ENCODE measurements at places on chromosomes 16 and 17. TPM values are rescaled to one million over a fixed set of nuclear protein-coding genes. Genes with fewer than 3 reads are reported as not detected.

- DNase-seq: peak; percentile 46
- no peak overlapping the region for H3K27ac ChIP-seq
- peaks cover 10% of the 10 kb centered on the region for H3K27me3 ChIP-seq
- peaks cover 27% of the 10 kb centered on the region for H3K4me1 ChIP-seq
- no peaks in the 10 kb centered on the region for H3K36me3 ChIP-seq
Observed at GRCh38 chr16:58026139-58026704, 668 bp downstream of the MMP15 start.

The CRYBA1 gene
- total RNA-seq: not detected

The HS3ST3B1 gene
- 14.1 TPM for total RNA-seq

The KRT39 gene
- not detected for total RNA-seq

DNA sequence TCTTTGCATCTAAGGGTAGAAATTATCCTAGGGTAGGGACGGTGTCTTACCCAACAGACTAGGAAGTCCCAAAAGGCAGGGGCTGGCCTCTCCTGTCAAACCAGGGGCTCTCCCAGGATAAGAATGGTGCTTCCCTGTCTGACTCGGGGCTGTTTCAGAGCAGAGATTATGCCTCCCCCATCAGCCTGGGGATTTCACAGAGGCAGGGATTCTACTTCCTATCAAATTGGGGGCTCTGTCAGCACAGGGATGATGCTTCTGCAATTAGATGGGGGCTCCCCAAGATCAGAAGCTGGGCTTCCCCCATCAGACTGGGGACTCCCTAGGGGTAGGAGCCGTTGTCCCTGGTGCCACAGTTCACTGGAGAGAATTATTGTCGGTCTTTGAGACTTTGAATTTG lies 2.3 kb downstream of the NXPH3 start:
- no peak overlapping the region for H3K27ac ChIP-seq
- peaks cover 32% of the 10 kb centered on the region for H3K27me3 ChIP-seq
- no peak for DNase-seq
- no peaks in the 10 kb centered on the region for H3K36me3 ChIP-seq
- H3K4me1 ChIP-seq: peaks cover 12% of the 10 kb centered on the region

- peaks cover 22% of the 10 kb centered on the region for H3K27me3 ChIP-seq
- no peak overlapping the region for H3K27ac ChIP-seq
- peak overlapping the region; percentile 57 for H3K4me3 ChIP-seq
- H3K4me1 ChIP-seq: peaks cover 29% of the 10 kb centered on the region
- peak; percentile 43 for DNase-seq
- no peaks in the 10 kb centered on the region for H3K36me3 ChIP-seq
Observed at GRCh38 chr17:60135151-60135950, 14.4 kb upstream of the CA4 start.

The MPV17L gene
- total RNA-seq: 0.12 TPM

- H3K36me3 ChIP-seq: no peaks in the 10 kb centered on the region
- H3K4me1 ChIP-seq: peaks cover 20% of the 10 kb centered on the region
- no peaks in the 10 kb centered on the region for H3K27me3 ChIP-seq
- H3K27ac ChIP-seq: no peak overlapping the region
- no peak for DNase-seq
Observed at GRCh38 chr17:57481910-57482391, 225.6 kb downstream of the MSI2 start.

The SHCBP1 gene
- total RNA-seq: 2.2 TPM

DNA sequence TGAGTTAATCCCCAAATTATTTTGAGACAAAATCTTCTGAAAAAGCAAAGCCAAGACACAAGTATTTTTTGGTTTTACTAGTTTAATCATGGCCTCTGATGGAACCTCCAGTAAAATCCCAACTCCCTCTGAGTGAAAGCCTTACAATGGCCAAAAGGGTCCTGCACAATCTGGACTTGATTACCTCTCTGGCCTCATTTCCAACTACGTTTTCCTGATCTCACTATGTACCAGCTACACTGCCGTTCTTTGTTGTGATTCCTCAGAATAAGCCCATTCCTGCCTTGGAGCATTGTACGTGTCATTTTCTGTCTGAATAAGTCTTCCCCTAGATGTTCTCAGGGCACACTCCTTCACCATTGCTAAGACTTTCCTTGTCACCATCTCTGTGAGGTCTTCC lies 37.3 kb downstream of the SPOP start:
- no peak overlapping the region for H3K4me3 ChIP-seq
- H3K36me3 ChIP-seq: no peaks in the 10 kb centered on the region
- no peak for DNase-seq
- no peaks in the 10 kb centered on the region for H3K4me1 ChIP-seq
- H3K27me3 ChIP-seq: no peaks in the 10 kb centered on the region

- no peaks in the 10 kb centered on the region for H3K36me3 ChIP-seq
- DNase-seq: no peak
- H3K4me1 ChIP-seq: peaks cover 23% of the 10 kb centered on the region
- no peak overlapping the region for H3K4me3 ChIP-seq
- peaks cover 26% of the 10 kb centered on the region for H3K27me3 ChIP-seq
Observed at GRCh38 chr17:38743556-38744171, 4.5 kb downstream of the PCGF2 start.

DNA sequence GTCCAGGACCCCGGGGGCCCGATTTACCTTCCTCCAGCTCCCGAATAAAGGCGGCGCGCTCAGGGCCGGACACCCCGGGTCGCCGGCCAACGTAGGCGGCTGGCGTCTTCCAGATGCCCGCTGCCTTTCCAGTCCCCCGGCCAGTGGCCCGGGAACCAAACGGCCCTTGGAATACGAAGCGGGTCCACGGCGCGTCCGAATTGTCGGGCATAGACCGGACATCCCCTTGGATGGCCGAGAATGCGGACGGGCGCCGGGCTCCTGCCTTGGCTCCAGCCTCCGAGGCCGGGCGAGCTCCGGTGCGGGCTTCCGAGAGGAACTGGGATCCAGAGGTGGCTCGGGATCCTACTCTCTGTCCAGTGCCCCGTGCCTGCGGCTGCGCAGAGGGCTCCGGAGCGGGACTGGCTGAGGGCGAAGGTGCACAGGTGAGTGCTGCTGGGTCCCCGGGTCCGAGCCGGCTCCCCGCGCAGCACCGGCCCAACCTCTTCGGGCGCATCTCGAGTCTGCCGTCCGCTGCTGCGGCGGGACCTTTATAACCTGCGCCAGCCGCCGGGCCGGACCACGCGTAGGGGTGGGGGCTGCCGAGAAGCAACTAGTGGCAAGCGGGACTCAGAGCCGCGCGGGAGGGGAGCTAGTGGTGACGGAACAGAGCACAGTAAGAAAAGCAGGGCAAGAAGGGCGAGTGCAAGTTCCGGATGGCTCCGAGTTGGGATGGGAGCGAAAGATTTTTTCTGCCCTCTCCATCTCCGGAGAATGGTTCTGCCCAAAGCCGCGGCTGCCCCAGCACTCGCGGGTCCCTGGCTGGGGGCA lies at the start of gene HAP1:
HAP1 (minus strand) TSS at position 505 of the 810 bp plus-strand sequence; CDS start at position 496, 9 bp downstream.
- H3K4me3 ChIP-seq: no peak within 1 kb of the TSS
- peaks cover 16% of the 10 kb centered on the region for H3K4me1 ChIP-seq
- peaks cover 27% of the 10 kb centered on the region for H3K27me3 ChIP-seq
- H3K27ac ChIP-seq: no peak within 1 kb of the TSS

GRCh38 chr16:71230122-71230845 lies at the start of gene HYDIN:
HYDIN (minus strand) TSS chr16:71230722; CDS start chr16:71186895, 43,827 bp downstream.
- H3K36me3 ChIP-seq: no peaks in the 10 kb centered on the region
- peak; percentile 32 for DNase-seq
- peaks cover 8% of the 10 kb centered on the region for H3K4me1 ChIP-seq
- H3K27me3 ChIP-seq: peaks cover 24% of the 10 kb centered on the region

DNA sequence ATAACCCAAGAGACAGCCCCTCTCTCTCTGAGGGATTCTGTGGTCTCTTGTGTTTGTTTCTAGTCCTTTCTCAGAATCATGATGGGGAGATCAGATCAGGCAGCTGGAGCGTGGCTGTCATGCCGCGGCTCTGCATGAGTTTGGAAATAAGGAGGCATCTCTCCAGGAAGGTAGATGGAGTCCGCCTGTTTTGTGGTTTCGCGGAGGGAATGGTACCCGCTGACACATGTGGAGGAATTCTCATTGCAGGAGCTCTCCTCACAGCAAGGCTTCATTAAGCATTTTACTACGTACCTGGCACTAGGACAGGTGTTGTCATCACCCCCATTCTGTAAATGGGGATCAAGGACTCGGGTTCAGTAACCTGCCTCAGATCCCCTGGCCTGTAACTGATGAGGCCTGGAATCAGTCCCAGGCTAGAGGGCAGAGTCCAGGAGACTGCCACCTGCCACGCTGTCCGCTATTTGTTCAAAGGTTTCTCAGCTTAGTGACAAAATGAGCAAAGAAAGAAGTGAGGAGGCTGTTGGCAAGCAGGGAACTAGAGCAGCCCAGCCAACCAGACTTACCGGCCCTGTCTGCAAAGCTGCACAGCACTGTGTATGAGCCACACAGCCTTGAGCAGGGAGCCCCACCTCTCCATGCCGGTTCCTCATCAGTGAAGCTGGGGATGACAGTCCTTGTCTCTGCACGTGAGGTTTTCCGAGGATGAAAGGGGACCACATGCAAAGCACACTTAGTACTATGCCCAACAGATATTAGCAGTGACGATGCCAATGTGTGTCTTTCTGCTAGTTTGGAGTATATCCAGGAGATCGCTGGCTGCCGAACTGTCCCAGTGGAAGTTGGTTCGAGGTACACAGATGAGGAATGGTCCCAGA lies 11.0 kb downstream of the KDM8 start:
- no peak overlapping the region for H3K27ac ChIP-seq
- H3K4me3 ChIP-seq: no peak overlapping the region
- H3K27me3 ChIP-seq: no peaks in the 10 kb centered on the region

DNA sequence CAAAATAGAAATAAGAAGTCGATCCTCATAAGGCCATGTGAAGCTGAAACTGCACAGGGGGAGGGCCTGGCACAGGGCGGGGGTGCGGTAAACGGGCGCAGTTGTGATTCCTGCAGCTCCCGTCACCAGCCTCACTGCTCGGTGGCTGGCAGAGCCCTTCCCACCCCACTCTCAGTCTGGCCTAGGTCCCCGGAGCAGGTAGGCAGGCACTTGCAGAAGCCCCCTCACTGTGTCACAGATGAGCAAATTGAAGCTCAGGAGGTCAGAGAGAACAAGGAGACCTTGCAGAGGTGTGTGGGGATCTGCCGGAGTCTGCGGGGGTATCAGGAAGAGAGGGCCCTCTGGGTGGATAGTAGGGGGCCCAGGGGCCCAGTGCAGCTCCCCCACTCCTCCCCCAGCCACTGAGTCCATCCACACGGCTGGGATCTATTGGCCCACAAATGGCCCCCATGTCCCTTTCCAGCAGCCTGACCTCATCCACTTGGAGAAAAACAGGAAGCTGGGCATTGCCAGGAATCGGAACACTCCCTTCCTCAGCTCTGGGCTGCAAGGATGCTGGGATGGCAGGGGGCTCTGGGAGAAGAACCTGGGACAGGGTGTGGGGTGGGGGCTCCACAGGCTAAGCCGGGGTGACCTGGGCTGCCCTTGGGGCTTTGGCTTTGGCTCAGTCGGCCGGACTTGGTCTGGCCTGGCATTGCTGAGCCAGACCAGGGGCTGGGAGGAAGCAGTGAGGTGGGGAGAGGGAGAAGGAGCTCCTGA lies 21.4 kb upstream of the MAP3K14 start:
- H3K27me3 ChIP-seq: no peaks in the 10 kb centered on the region
- no peak overlapping the region for H3K4me3 ChIP-seq
- DNase-seq: no peak
- no peaks in the 10 kb centered on the region for H3K36me3 ChIP-seq
- H3K4me1 ChIP-seq: peaks cover 8% of the 10 kb centered on the region

- DNase-seq: no peak
- H3K36me3 ChIP-seq: no peaks in the 10 kb centered on the region
- no peak overlapping the region for H3K27ac ChIP-seq
- no peaks in the 10 kb centered on the region for H3K27me3 ChIP-seq
- H3K4me1 ChIP-seq: no peaks in the 10 kb centered on the region
- H3K4me3 ChIP-seq: no peak overlapping the region
Observed at GRCh38 chr17:45756266-45756991, 27.7 kb upstream of the CRHR1 start.

DNA sequence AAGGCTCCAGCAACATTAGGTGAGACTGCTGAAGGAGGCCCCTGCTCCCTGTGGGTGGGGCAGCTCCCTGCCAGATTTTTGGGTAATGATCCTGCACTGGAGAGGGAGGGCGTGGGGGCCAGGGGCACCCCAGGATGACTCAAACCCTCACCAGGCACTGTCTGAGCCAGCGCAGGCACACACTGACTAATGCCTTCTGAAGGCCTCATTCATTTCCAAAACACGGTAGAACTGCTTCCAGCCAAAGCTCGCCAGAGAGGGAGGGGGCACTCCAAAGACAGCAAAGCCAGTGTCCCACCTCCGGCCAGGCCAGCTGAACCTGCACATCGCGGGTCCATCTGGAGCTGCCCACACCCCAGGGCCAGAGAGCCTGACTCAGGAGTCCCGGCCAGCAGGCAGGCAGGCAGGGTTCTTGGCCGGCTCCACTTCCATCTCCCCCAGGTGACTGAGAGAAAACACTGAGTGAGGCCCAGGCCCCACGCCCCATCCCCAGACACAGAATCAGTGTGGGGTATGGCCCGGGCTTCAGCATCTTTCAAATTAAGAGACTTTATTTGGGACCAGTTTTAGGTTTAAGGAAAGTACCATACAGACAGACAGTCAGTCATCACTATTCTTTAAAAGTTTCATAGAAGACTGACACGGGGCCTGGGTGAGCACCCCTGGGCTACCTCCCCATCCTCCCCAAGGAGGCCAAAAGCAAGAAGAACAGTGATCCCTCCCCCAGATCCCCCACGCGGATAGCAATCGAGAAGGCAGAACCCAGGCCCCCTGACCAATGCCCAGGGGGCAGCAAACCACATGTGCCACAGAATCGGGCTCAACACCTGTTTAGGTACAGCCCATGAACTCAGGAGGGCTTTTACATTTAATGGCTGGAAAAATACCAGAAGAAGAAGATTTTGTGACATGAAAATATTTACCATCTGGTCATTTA lies 2.3 kb downstream of the PIEZO1 start:
- peak overlapping the region; percentile 78 for H3K27ac ChIP-seq
- no peaks in the 10 kb centered on the region for H3K27me3 ChIP-seq
- H3K4me3 ChIP-seq: peak overlapping the region; percentile 53
- H3K4me1 ChIP-seq: peaks cover 70% of the 10 kb centered on the region

The NPIPB2 gene
- total RNA-seq: 22.4 TPM

The C17orf78 gene
- total RNA-seq: not detected

The SKA2 gene
- 13.4 TPM for total RNA-seq

The GRAPL gene
- 6.5 TPM for total RNA-seq

- no peak overlapping the region for H3K4me3 ChIP-seq
- no peaks in the 10 kb centered on the region for H3K27me3 ChIP-seq
- H3K36me3 ChIP-seq: no peaks in the 10 kb centered on the region
- no peaks in the 10 kb centered on the region for H3K4me1 ChIP-seq
Observed at GRCh38 chr16:54275956-54276355, 10.6 kb downstream of the IRX3 start.

DNA sequence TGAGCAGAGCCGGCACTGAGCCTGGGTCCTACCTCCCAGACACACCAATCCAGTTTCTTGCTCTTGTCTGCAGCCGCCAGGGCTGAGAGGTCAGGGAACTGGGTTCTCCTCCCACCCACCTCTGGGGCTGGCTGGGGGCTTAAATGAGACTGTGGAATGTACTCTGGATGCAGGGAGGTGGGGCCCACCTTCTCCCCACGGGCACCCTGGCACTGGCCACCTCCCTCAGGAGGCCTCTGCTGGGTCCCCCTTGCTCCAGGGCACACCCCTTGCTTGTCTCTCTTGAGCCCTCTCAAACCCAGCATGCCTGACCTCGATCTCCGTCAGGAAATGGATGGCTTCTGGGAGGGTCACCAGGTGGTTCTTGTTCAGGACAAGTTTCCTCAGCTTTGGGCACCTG lies 6.4 kb downstream of the FLII start:
- no peak overlapping the region for H3K27ac ChIP-seq
- H3K36me3 ChIP-seq: peaks cover 71% of the 10 kb centered on the region
- H3K4me3 ChIP-seq: no peak overlapping the region
- DNase-seq: no peak
